ENCODE measurements at places on chromosomes 4 and X.

DNA sequence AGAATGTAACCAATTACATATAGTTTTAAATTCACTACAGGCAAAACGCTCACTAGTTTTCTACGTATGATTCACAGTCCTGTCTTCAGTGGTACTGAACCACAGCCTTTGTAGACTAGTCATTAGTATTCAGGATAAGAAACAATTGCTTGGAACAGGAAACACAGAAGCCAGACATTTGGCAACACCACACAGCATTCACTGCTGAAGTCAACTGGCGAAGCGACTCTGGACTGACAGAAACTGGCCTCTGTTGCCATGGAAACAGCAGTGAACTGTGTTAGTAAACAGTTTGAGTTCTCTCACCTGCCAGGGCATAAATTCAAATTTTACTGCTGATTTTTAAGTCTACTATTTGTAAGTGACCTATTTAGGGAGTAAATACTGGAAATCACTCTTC lies 57.6 kb downstream of the MAPK10 start:
- no peak for DNase-seq

DNA sequence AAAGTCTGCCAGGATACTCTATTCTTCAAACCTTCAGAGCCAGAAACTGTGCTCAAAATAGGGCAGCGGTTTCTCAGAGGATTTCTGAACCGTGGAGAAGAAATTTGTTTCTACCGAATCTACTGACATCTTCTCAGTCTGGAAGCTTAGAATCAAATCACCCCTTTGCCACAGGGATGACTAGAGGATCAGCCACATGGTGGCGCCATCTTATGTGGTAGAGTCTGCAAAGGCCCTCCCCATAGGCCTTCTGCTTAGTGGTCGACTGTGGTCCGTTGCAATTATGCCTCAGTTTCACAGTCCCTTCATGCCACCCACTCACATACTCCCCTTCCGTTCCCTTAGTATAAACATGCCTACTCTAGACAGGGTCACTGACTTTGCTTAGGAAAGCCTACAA lies 680.7 kb upstream of the SPANXN1 start:
- DNase-seq = no peak

DNA sequence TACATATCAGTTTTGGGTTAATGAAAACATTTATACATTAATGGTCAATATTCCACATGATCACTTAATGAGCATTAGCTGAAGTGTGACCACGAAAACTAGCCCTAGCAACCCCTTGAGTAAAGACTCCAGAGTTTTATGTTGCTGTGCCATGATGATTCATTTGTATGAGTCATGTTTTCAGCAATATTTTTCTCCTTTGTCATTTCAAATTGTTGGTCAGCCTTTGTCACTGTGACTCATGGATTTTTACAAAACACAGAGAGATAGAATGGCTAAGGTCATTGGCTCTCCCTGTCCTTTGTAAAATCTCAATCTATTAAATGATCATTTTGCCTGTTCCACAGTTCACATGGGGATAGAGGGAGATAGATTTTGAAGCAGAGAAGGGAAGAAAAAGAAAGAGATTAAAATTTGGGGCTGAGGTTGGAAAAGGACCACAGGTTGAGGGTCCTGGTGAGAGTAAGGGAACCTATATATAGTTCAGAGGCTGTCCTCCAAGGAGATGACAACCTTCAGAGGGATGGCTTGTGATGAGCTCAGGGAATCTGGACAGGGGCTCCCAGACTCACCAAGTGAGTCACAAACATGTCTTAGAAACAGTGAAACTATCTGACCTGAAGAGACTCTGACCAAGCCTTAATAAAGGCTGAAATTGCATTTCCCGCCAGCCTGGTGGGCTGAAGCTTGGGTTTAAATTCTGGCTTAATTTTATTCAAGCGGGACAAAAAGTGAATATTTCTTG lies 25.6 kb downstream of the NR0B1 start:
- no peak for DNase-seq

DNA sequence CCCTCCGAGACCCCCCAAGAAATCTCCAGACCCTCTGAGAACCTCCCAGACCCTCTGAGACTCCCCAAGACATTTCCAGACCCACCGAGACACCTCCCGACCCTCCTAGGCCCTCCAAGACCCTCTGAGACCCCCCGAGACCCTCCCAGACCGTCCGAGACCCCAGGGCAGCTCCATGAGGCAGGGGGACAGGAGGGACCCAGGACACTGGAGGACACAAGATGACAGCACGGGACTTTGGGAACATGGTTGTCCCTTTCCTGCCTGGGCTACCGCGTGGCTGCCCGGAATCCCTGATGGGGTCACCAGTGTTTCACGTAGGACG lies 10.3 kb downstream of the CTBP1 start:
- no peak for DNase-seq

DNA sequence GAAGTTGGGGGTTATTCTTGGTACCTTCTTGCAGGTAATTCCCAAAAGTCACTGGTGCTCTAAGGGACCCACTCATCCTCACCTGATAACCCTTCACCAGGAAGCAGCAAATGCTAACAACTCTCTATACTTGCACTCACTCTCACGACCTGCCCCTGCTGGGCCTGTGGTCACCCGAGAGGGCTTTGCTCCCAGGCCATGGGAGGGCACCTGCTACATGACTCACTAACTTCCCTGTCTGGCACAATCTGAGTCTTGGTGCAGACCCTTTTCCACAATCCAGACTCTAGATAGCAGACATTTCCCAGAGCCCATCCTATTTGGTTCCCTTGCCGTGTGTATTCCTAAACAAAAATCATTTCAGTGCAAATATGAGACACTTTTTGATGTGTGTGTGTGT lies 403.8 kb upstream of the FAT1 start:
- no peak for DNase-seq

DNA sequence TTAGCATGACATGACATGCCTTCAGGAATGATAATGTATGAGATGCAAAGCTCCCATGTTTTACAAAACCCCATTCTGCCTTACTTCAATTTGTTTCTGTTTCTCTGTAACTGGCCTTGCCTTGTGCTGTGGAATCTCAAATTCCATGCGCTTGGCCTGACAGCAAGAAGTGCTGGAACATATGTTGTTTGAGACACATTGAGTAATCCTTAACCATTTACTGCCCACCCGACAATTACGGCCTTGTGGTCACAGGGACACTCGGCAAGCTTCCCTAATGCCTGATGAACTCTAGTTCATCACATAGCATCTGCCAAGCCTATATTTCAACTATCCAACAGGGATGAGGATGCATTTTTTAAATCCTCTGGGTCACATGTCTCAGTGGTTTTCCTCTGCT lies 226.4 kb upstream of the CASK start:
- DNase-seq = no peak

- DNase-seq = peak; percentile 67
Measured at GRCh38 chr4:112517067-112517634, 1.2 kb upstream of the NEUROG2 start.

GRCh38 chr4:8338351-8338961 lies 68.9 kb downstream of the HTRA3 start:
- DNase-seq = no peak

DNA sequence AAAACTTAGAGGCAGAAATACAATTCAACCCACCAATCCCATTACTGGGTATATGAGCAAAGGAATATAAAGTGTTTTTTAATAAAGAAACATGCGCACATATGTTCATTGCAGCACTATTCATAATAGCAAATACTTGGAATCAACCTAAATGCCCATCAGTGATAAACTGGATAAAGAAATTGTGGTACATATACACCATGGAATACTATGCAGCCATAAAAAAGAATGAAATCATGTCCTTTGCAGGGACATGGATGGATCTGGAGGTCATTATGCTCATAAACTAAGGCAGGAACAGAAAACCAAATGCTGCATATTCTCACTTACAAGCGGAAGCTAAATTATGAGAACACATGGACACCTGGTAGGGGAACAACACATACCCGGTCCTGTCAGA lies 807.7 kb upstream of the INTU start:
- no peak for DNase-seq

DNA sequence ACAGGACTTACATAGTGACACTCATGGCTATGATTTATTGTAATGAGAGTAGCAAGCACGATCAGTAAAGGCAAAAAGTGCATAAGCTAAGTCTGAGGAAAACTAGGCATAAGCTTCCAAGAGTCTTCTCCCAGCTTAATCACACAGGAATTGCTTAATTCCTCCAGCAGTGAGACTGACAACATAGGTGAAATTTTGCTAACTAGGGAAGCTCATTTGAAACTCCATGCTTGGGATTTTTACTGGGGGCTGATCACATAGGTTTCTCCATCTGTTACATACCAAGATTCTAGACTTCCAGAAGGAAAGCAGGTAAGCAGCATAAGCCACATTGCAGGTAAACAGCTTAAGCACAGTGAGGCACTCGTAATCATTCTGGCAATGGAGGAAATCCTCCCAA lies 71.8 kb upstream of the FHDC1 start:
- no peak for DNase-seq

- DNase-seq = peak; percentile 64
Measured at GRCh38 chrX:45515262-45516215, 314.9 kb upstream of the DIPK2B start.

- no peak for DNase-seq
Measured at GRCh38 chr4:29817961-29818360, 902.2 kb upstream of the PCDH7 start.

DNA sequence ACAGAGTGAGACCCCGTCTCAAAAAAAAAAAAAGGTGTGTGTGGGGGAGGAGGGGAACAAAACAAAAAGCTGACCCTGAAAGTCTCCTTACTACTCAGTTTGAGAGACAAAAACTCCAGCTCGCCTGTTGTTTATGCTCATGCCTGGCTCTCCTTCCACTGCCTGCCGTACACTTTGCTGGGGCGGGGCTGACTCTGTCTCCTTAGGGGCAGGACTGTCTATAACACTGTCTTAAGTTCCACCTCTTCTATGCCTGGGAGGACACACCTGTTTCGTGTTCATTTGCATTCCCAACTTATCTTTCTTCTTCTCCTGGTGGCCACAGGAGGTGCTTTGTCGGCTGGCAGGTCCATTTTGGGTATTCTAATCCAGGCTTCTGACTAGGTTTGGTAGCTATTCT lies 81.4 kb downstream of the MTNR1A start:
- DNase-seq = no peak

DNA sequence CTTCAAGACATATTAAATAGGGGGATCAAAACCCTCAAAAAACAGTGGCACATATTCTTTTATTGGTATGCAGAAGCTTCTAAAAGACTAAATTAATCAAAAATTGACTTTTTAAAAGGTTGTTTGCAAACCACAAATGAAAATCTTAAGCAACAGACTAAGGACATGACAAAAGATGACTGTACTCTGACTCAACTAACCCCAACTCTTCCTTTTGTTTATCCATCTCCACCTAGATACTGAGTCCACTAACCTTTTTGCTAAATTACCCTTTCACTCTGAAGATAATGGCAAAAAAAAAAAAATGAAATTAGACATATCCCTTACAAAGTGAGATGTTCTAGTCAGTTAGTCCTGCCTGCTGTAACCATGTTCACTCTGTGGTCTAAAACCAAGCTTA lies 91.6 kb upstream of the NLRP2B start:
- no peak for DNase-seq

DNA sequence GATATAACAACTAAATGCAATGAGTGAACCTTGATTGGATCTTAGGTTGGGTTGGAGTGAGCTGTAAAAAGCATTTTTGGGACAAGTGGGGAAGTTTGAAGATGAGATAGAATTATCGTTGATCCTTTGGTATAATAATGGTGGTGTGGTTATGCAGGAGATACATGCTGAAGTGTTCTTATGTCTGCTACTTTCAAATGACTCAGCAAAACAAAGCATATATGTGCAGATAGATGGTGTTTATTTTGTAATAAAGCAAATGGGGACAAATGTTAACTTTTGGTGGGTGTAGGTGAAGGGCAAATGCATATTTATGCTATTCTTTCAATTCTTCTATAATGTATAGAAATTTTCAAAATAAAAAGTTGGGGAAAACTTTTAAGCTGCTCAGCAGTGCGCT lies 26.2 kb downstream of the RP2 start:
- no peak for DNase-seq

DNA sequence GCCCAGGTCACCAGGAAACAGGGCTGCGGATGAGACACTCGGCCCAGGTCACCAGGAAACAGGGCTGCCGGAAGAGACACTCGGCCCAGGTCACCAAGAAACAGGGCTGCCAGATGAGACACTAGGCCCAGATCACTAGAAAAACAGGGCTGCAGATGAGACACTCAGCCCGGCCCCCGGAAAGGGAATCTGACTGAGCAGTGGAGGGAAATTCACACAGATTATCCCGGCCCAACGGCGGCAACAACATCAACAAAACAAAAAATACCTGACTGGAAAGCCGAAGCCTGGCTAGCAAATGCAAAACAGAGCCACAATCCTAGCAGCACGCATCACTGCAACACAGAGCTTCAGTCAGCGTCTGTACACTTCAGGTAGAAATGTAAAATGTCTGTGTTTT lies 20.7 kb downstream of the AFAP1 start:
- no peak for DNase-seq

- DNase-seq = no peak
Measured at GRCh38 chr4:121353213-121353612, 27.6 kb downstream of the QRFPR start.

DNA sequence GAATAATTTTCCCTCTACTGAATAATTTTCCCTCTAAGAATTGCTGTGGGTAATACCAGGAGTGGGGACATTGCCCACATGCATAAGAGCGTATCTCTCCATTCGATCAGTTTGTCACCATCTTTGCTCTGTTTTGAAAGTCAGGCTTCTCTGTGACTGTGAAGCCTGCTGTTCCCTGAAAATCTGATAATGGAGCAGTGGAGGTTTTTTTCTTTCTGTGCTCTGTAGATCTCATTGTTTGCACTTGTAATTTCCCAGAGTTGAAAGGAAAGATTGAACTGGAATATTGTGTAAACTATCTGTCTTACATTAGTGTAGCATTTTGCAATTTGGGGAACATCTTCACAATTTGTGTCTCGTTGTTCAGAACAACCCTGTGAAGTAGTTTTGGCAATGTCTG lies 4.3 kb downstream of the ZXDB start:
- DNase-seq = no peak

DNA sequence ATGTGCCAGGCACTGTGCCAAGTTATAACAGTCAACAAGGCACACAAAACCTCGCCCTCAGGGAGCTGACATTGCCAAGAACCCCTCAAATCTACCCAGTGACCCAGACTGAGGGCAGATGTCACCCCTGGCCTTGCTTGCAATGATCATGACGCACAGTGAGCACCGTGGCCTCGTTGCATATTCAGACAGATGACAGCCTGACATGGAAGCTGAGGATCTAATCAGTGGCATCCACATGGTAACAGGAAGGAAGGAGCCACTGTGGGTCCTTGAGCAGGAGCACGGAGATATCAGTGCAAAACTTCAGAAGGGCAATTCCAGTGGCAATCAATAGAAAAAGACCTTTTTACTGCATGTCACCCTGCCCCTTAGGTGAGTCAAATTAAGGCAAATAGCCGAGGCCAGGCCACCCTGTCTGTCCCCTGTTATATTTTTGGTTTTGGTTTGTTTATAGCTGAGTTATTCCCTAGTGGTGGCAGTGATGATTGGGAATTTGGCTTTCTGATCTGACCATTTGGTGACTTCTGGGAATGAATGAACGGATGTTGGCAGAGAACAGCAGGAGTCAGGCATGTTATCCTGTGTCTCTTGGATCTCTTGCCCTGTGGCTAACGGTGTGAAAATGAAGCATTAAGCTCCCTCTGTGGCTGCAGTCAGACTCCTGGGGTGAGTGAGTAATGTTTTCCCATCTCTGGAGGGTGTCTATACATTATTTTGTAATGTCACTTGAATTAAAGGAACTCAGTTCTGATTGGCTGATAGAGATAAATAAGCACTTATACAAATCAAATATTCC lies 20.4 kb downstream of the WDR13 start:
- DNase-seq = no peak

Data from Karpas-422 (cell line).